ENCODE measurements at places on chromosomes 2 and 18. TPM values are rescaled to one million over a fixed set of nuclear protein-coding genes. Genes with fewer than 3 reads are reported as not detected.

- DNase-seq: no peak
- H3K4me3 ChIP-seq: no peak overlapping the region
- H3K4me1 ChIP-seq: no peaks in the 10 kb centered on the region
- H3K27ac ChIP-seq: no peak overlapping the region
- peaks cover 30% of the 10 kb centered on the region for H3K36me3 ChIP-seq
Observed at GRCh38 chr18:13641551-13642439, 84.6 kb downstream of the FAM210A start.

- no peak overlapping the region for H3K4me3 ChIP-seq
- DNase-seq: no peak
- no peaks in the 10 kb centered on the region for H3K36me3 ChIP-seq
Observed at GRCh38 chr2:118047380-118047826, 33.5 kb upstream of the CCDC93 start.

DNA sequence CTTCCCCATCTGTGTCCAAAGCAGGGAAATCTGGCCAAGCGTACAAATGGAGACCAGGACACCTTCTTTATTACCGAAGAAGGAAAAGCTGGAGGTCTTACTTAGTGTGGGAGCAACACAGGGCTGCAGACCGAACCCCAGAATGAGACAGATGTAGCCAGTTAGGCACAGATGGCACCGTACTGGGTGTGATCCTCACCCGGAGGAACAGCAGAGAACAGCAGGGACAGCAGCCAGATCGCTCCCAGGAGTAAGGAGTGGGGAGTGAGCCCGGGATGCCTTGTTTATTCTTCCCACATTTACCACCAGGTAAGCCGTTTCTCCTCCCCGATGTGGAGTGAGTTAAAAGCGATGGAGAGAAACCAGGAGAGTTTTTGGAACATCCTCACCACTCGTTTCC is 150.7 kb upstream of the SPRED2 start:
- H3K4me3 ChIP-seq: no peak overlapping the region
- DNase-seq: no peak
- no peak overlapping the region for H3K27ac ChIP-seq
- H3K36me3 ChIP-seq: no peaks in the 10 kb centered on the region
- H3K27me3 ChIP-seq: peaks cover 2% of the 10 kb centered on the region
- H3K4me1 ChIP-seq: peaks cover 2% of the 10 kb centered on the region

GRCh38 chr2:20197192-20197591 is 27.7 kb downstream of the SDC1 start:
- no peak for DNase-seq
- no peak overlapping the region for H3K4me3 ChIP-seq
- H3K36me3 ChIP-seq: no peaks in the 10 kb centered on the region
- no peak overlapping the region for H3K27ac ChIP-seq
- H3K27me3 ChIP-seq: no peaks in the 10 kb centered on the region

The ITGA4 gene
- total RNA-seq: 89.2 TPM

The TEX44 gene
- not detected for total RNA-seq

The CCDC74B gene
- total RNA-seq: 0.93 TPM

DNA sequence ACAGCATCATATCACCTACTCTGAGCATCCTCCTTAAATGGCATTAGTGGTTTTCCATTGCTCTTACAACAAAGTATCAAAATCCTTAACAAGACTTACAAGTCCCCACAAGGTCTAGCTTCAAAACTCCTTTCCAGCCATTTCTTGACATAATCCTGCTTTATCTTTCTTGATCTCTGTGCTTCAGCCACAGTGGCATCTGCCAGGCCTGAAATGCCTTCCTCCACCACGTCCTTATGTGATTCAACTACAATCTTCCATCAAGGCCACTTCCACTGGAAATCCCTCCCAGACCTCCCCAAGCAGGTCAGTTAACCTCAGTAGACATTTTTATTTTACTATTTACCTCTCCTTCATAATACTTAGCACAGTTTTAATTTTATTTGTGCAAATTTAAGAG is 83.8 kb upstream of the CCDC150 start:
- no peak overlapping the region for H3K27ac ChIP-seq
- no peak for DNase-seq
- H3K4me3 ChIP-seq: no peak overlapping the region
- no peaks in the 10 kb centered on the region for H3K27me3 ChIP-seq
- no peaks in the 10 kb centered on the region for H3K4me1 ChIP-seq

DNA sequence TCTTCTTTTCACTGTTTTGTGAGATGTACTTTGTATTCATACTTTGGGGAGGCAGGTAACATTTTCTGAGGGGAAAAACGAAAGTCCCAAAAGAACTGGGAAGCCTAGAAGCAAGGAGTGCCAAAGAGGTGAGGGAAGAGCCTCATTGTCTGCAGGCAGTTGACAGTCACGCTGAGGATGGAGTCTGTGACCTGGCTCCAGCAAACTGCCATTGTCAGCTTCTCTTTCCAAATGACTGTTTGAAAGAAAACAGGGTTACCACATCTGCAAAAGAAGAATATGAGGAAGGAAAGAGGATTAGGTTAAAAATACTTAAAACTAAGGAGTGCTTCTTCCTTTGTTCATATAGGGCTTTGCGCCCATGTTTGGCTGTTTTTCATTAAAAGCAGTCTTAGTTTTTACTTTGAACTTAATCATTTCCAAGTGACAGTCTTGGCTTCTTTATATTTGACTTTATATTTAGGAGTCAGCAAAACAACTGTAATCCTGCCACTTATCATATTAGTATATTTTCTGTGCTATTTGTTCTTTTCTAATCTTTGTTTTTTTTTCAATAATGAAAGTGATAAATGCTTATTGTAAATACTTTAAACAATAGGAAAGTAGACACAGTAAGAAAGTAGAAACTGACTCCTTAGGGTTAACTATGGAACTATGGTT is 35.0 kb downstream of the CERS6 start:
- peaks cover 3% of the 10 kb centered on the region for H3K36me3 ChIP-seq
- H3K4me1 ChIP-seq: peaks cover 43% of the 10 kb centered on the region
- DNase-seq: no peak
- no peaks in the 10 kb centered on the region for H3K27me3 ChIP-seq
- peak overlapping the region; percentile 88 for H3K27ac ChIP-seq

The CD302 gene
- 1.2 TPM for total RNA-seq

The CLEC4F gene
- not detected for total RNA-seq

The MRO gene
- not detected for total RNA-seq

The VWC2L gene
- not detected for total RNA-seq

DNA sequence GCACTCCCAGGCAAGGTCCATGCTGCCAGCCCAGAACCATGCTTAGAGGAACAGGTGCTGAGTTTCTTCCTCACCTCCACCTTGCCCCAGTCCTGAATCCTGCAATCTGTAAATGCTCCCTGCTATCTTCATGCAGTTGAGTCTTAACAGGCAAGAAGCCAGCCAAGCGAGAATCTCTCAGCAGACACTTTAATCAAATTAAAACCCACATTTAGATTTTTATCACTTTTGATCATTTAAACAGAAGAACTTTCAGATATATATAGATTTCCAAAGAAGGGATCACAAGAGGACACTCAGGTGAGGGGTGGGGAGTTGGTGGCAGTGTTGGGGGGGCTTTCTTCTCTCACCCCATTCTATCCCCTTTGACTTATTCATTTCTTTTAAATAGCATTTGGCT is 25.9 kb upstream of the LBH start:
- DNase-seq: no peak
- H3K36me3 ChIP-seq: no peaks in the 10 kb centered on the region
- H3K4me3 ChIP-seq: no peak overlapping the region

DNA sequence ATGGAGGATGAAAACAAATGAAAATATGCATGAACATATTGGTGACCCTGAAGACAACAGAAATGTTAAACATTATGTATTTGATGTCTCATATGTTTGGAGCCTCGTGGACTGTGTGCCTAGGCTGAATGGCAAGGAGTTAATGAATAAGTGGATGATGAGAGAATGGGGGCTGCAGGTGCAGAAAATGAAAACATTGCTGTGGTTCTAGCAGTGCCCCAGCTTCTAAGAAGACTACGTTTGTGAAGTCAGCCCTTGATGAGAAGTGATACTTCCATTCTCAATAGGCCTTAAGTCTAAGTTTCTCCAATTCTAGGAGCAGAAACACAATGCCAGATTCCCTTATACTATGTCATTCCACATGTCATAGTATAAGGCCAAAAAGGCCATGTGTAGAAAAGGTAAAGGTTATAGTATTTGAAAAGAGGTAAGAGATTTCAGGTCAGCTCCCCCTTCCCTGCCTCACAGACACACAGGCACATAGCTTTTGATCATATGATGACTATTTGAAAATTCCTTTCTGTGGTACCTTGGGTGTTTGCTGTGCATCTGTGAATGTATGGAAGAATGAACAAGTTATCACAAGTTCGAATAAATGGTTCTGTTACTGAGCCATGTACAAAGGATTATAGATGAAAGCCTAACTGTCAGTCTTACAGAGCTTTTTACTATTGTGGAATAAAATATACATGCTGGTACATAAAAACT is 280.8 kb downstream of the SETBP1 start:
- H3K27me3 ChIP-seq: no peaks in the 10 kb centered on the region
- peaks cover 71% of the 10 kb centered on the region for H3K36me3 ChIP-seq
- no peak overlapping the region for H3K27ac ChIP-seq
- H3K4me1 ChIP-seq: peaks cover 20% of the 10 kb centered on the region

GRCh38 chr2:237786936-237787335 is 11.6 kb upstream of the RBM44 start:
- H3K4me1 ChIP-seq: no peaks in the 10 kb centered on the region
- peaks cover 44% of the 10 kb centered on the region for H3K36me3 ChIP-seq
- no peaks in the 10 kb centered on the region for H3K27me3 ChIP-seq
- H3K4me3 ChIP-seq: no peak overlapping the region

DNA sequence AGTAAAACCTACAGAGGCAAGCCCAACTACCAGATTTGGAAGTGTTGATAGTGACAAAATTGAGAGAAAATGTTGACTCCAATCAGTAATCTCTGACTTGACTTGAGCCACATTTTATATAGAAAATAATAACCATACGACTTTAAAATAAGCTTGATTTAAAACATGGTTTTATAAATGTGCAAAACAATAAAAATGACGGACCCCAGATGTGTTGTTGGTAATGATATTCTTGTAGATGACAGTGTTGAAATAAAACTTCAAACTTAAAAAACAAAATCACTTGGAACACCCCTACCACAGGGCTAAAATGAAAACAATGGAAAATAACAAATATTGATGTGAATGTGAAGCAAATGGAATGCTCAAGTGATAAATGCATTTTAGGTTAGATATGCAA is 188.1 kb downstream of the SRBD1 start:
- no peak for DNase-seq
- no peak overlapping the region for H3K27ac ChIP-seq
- H3K36me3 ChIP-seq: peaks cover 24% of the 10 kb centered on the region
- H3K27me3 ChIP-seq: no peaks in the 10 kb centered on the region
- no peak overlapping the region for H3K4me3 ChIP-seq
- H3K4me1 ChIP-seq: no peaks in the 10 kb centered on the region

- no peak overlapping the region for H3K4me3 ChIP-seq
- H3K36me3 ChIP-seq: no peaks in the 10 kb centered on the region
- H3K4me1 ChIP-seq: peaks cover 4% of the 10 kb centered on the region
- DNase-seq: no peak
- no peak overlapping the region for H3K27ac ChIP-seq
Observed at GRCh38 chr2:209614690-209615369, 156.8 kb upstream of the UNC80 start.

The CEBPZOS gene
- total RNA-seq: 35.5 TPM

- no peak overlapping the region for H3K27ac ChIP-seq
- H3K4me1 ChIP-seq: no peaks in the 10 kb centered on the region
- no peaks in the 10 kb centered on the region for H3K36me3 ChIP-seq
- DNase-seq: no peak
- no peak overlapping the region for H3K4me3 ChIP-seq
- peaks cover 6% of the 10 kb centered on the region for H3K27me3 ChIP-seq
Observed at GRCh38 chr2:16382451-16382850, 283.2 kb downstream of the CYRIA start.

The ASAP2 gene
- total RNA-seq: not detected

GRCh38 chr2:7915302-7916091 is 766.4 kb upstream of the ID2 start:
- H3K27ac ChIP-seq: no peak overlapping the region
- no peaks in the 10 kb centered on the region for H3K4me1 ChIP-seq
- H3K36me3 ChIP-seq: no peaks in the 10 kb centered on the region
- H3K4me3 ChIP-seq: no peak overlapping the region
- no peak for DNase-seq

All from activated B cell treated with CpG ODN at 0.5 μM for 24 hours (primary cell).